ENCODE measurements at places on chromosomes 11 and 22. TPM values are rescaled to one million over a fixed set of nuclear protein-coding genes. Genes with fewer than 3 reads are reported as not detected.
A peak's percentile ranks its signal among the peaks of the same experiment; 100 is the strongest.

Gene B3GAT1
- 0.86 TPM for polyA plus RNA-seq

Gene CHST1
- polyA plus RNA-seq: 18.8 TPM

Gene PRRG4
- 3.0 TPM for polyA plus RNA-seq

- DNase-seq: no peak
- peaks cover 8% of the 10 kb centered on the region for H3K27me3 ChIP-seq
- H3K4me1 ChIP-seq: peaks cover 3% of the 10 kb centered on the region
- H3K4me3 ChIP-seq: no peak overlapping the region
These were observed 3.4 kb upstream of the POU2AF1 start for GRCh38 chr11:111382451-111382850.

- no peak overlapping the region for H3K27ac ChIP-seq
- no peak overlapping the region for H3K4me3 ChIP-seq
- H3K4me1 ChIP-seq: no peaks in the 10 kb centered on the region
- DNase-seq: no peak
- peaks cover 25% of the 10 kb centered on the region for H3K36me3 ChIP-seq
These were observed 21.3 kb upstream of the TSG101 start for GRCh38 chr11:18548001-18548400.

GRCh38 chr11:10920875-10921274, 63.0 kb upstream of the ZBED5 start:
- H3K27ac ChIP-seq: no peak overlapping the region
- peaks cover 15% of the 10 kb centered on the region for H3K4me1 ChIP-seq
- H3K27me3 ChIP-seq: no peaks in the 10 kb centered on the region
- no peaks in the 10 kb centered on the region for H3K36me3 ChIP-seq

- H3K27ac ChIP-seq: no peak overlapping the region
- H3K4me3 ChIP-seq: no peak overlapping the region
- H3K4me1 ChIP-seq: peaks cover 49% of the 10 kb centered on the region
- DNase-seq: no peak
These were observed 5.0 kb downstream of the CCND1 start for GRCh38 chr11:69645801-69646492.

GRCh38 chr11:81655351-81655750, 1078.3 kb downstream of the FAM181B start:
- no peaks in the 10 kb centered on the region for H3K4me1 ChIP-seq
- no peak overlapping the region for H3K27ac ChIP-seq
- no peaks in the 10 kb centered on the region for H3K27me3 ChIP-seq
- no peak for DNase-seq

GRCh38 chr22:29621761-29622526, 18.5 kb downstream of the NF2 start:
- H3K27me3 ChIP-seq: no peaks in the 10 kb centered on the region
- peaks cover 8% of the 10 kb centered on the region for H3K4me1 ChIP-seq
- DNase-seq: peak; percentile 78
- H3K27ac ChIP-seq: peak overlapping the region; percentile 75
- no peak overlapping the region for H3K4me3 ChIP-seq
- H3K36me3 ChIP-seq: no peaks in the 10 kb centered on the region

DNA sequence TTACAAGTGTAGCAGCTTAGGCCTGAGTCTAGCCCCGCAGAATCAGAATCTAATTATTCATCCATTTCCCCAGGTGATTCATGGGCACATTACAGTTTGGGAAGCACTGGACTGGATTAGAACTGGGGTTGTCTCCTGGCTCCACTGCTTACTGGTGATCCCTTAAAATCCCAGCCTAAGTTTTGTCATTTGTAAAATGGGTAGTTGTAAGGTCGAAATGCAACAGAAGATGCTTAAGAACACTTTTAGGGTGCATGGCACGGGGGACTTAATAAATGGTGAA, 1.3 kb downstream of the STX3 start:
- H3K4me1 ChIP-seq: peaks cover 18% of the 10 kb centered on the region
- no peak for DNase-seq
- H3K4me3 ChIP-seq: no peak overlapping the region

- H3K4me1 ChIP-seq: peaks cover 2% of the 10 kb centered on the region
- DNase-seq: no peak
- peaks cover 7% of the 10 kb centered on the region for H3K27me3 ChIP-seq
- H3K4me3 ChIP-seq: no peak overlapping the region
- H3K36me3 ChIP-seq: no peaks in the 10 kb centered on the region
These were observed 6.1 kb upstream of the SSTR3 start for GRCh38 chr22:37218399-37218770.

DNA sequence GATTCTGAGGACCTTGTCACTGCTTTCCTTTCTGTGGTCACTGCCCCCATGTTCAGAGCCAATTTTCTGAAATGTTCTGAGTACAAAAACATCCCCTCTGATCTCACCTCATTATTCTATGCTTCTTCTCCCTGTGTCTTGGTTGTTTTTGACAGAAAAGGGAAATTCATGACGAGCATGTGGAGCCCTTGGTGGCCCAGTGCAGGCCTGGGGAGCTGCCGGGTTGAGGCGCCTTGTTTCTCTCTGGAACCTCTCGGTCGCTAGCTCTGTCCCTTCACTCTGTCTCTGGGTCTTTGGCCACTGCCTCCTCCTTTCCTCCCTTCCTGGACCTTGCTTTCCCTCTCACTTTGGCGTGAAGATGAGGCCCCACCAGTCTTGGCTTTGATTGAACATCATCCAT, 63.0 kb upstream of the THY1 start:
- H3K4me1 ChIP-seq: peaks cover 18% of the 10 kb centered on the region
- no peak for DNase-seq
- no peaks in the 10 kb centered on the region for H3K36me3 ChIP-seq
- H3K27ac ChIP-seq: no peak overlapping the region
- H3K27me3 ChIP-seq: peaks cover 7% of the 10 kb centered on the region

- no peak overlapping the region for H3K27ac ChIP-seq
- H3K36me3 ChIP-seq: no peaks in the 10 kb centered on the region
- peaks cover 10% of the 10 kb centered on the region for H3K4me1 ChIP-seq
- H3K27me3 ChIP-seq: no peaks in the 10 kb centered on the region
- DNase-seq: no peak
- no peak overlapping the region for H3K4me3 ChIP-seq
These were observed 105.5 kb downstream of the KCNC1 start for GRCh38 chr11:17840101-17840548.

GRCh38 chr11:134554861-134555260, 142.8 kb upstream of the B3GAT1 start:
- H3K4me3 ChIP-seq: no peak overlapping the region
- H3K27me3 ChIP-seq: peaks cover 7% of the 10 kb centered on the region
- H3K27ac ChIP-seq: no peak overlapping the region
- H3K4me1 ChIP-seq: peaks cover under 1% of the 10 kb centered on the region

DNA sequence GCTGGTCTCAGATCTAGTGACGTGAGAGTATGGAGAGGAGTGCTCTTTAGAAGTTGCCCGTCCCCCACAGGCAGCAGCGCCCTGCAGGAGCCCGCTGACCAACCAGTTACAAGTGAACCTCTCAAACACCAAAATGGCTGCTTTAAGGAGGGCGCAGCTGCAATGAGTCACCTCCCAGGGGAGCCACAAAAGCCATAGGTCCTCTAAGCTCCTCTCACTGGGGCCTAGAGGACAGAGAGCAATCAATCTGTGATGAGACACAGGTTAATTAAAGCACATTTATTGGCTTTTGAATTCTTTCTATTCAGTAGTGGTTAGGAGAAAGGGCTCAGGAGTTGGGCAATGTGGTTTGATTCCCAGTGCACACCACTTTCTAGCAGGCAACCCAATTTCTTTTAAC, 15.5 kb upstream of the RAPSN start:
- H3K27me3 ChIP-seq: no peaks in the 10 kb centered on the region
- no peak overlapping the region for H3K27ac ChIP-seq
